ENCODE measurements at places on chromosomes 3 and 15.

DNA sequence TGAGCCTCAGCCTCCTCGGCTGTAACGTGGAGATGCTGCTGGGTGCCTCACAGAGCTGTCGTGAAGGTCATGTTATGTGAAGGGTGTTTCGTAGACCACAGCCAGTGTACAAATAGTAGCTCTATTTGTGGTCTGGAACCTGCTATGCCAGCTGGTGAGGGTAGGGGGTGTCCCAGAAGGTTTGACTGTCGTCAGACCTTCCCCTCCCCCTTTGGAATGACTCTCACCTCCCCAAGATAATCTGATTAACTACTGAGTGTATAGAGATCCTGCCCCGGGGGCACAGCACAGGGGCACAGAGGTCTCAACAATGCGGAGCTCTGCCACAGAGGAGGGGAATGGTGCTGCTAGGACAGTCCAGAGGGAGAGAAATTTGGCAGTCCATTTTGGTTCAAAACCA lies 20.5 kb downstream of the FGD5 start:
- no peak for DNase-seq

DNA sequence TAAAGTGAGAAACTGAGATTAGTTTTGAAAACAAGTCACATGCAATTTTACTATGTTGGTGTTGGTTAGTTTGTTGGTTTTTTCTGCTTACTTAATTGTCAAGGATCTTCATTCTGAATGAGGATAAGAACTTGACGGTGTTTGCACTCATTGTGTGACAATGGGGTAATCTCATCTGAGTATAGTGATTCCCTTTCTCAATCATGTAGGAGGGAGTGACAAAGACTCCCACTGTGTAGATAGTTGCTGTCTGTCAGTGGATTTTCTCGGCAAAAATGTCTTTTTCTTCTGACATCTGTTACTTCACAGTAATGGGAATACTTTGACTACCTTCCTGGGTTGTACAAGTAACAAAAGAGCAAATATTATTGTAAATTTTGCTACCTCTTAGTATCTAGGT lies 23.5 kb downstream of the KCNH8 start:
- DNase-seq: peak; percentile 32

GRCh38 chr3:60160111-60160821 lies 1091.0 kb downstream of the FHIT start:
- DNase-seq: no peak

GRCh38 chr15:89122505-89123180 lies 34.4 kb downstream of the ABHD2 start:
- no peak for DNase-seq

DNA sequence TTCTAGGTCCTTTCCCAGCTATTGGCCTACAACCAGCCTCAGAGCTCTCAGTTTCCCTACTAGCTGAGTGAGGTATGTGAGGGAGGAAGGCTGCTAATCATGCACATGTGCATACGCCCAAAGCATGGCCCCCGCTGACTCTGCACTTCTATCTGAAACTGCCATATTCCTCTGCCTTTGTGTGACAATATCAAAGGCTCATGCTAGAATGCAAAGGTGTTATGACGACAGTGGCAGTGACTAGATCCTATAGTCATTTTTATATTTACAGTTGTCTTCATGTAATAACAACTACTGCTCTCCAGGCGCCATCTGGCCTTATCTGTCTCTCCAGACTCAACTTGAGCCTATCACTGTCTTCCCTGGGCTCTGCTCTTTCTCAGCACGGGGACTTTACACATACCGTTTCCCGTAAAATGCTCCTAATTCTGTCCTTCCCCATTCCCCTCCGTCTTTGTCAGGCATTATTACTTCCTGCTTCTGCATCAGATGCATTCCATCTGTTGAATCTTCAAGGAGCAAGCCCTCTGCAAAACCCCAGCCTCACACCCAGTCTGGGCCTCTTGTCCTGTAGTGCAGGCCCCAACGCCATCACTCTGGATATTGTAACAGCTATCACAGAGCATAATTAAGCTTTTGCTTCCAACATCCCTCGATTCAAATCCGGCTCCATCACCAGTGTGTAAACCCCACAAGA lies 102.5 kb downstream of the PDCD6IP start:
- no peak for DNase-seq

DNA sequence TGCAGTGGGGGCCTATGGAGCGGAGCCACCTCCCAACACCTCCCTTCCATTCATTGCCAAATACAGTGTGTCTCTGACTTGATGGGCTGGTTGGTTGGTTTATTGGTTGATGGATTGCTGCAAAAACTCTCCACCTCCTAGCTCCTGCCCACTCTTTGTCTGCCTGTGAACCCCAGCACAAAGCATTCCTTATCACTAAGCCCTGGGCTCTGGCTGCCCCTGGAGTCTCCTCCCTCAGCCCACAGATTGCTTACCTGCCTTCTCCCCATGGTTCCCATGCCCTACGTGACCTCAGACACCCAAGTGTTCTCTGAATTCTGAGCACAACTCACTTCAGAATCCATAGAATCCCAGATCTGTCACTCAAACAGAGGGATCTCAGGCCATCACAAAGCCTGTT lies 139.1 kb upstream of the TPM1 start:
- DNase-seq: no peak

- peak; percentile 84 for DNase-seq
Observed at GRCh38 chr15:90931828-90932659, at the start of gene HDDC3. Gene HDDC3 (minus strand): TSS chr15:90932549. CDS start chr15:90932540, 9 bp downstream.

DNA sequence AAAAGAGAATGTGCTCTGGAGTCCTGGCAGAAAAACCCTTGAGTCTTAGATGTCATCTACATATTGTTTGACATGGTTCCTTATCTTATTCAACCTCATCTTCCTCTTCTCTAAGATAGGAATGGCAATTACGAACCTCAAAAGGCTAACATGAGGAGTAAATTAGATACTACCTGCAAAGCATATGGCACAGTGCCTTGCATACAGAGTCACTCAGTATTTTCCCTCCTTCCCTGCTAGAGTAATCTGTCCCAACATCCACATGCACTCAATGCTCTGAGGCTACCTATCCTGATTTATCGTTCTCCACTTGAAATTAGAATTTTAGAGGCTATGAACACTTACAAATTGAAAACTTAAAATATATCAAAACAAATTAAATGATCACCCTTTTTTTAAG lies 386.7 kb downstream of the RSL24D1 start:
- no peak for DNase-seq

DNA sequence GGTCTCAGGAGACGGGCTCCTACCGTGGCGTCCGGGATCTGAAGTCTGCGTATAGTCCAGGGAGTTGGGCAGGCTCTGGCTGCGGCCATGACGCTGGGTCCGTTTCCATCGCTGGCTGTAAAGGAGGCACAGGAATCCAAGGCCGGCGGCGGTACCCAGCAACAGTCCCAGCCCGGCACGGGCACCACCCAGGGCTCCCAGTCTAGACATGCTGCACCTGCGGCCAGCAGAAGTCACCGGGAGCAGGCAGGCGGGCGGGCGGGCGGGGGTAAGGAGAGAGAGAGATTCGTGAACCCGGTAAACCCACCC lies 526 bp downstream of the RMDN3 start:
- DNase-seq: no peak

GRCh38 chr15:39358441-39359041 lies 222.3 kb upstream of the THBS1 start:
- DNase-seq: no peak

DNA sequence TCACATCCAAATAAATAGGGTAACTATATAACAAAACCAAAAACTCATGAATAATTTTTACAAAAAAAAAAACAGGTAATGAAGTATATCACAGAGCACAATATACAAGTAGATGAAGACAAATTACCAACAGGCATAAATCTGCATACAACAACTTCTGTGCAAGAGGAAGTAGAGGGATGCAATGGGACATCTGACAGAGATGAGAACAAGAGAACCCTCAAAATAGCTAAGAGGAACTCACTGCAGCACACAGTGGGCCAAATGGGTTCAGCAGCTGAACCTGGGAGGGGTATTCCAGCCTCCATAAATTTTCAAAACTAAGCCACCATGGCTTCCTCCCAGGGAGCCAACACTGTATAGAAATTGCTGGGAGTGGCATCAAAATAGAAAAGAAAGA lies 9.6 kb upstream of the BTLA start:
- no peak for DNase-seq

GRCh38 chr15:53525894-53526293 lies 233.6 kb downstream of the WDR72 start:
- no peak for DNase-seq

DNA sequence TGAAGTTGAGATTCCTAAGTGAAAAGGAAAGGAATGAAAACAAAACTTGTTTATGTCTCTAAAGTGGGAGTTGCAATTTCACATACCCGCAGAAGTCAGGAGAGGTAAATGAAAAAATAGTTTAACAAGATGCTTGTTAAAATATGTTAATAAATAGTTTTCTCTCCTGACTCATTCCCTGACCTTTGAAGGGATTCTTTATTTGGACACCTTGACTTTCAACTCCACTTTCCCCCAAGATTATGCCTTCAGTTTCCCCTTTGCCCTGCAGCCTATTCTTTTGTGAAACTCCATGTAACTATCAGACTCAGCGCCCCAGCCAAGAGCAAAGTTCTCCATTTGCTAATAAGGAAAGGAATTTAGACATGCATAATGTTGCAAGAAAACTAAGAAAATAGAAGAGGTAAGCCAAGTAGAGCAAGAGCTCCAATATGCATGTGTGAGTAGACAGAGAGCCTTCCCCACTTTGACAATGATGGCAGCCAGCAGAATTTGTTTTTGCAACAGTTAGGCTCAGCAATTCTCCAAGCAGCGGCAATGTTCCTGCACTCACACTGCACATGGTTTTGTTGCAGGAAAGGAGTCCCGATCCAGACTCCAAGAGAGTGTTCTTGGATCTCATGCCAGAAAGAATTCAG lies 61.2 kb downstream of the CD200 start:
- no peak for DNase-seq

GRCh38 chr3:157428853-157429252 lies 7.8 kb upstream of the PTX3 start:
- DNase-seq: no peak

GRCh38 chr3:11154036-11154952 lies at the start of gene HRH1:
Gene HRH1 (plus strand): TSS chr3:11154493. CDS start chr3:11259038, 104,545 bp downstream.
- no peak for DNase-seq

- no peak for DNase-seq
Observed at GRCh38 chr15:43939070-43939469, 112.3 kb downstream of the WDR76 start.

DNA sequence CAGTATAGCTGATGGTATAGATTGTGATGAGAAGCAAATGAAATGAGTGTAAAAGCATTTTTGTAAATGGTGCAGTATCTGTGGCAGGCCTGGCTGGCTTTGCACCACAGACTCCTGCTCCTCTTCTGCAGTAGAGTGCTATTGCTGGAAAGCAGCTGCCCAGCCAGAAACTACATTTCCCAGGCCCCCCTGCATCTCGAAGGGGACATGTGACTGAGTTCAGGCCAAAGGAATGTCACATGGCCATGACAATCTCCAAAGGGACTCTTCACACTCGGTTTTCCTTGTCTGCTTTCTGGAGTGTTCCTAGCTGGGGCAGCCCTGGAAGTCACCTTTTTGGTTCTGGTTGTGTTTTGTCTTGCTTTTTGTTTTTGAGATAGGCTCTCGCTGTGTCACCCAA lies 277.1 kb downstream of the SUCLG2 start:
- DNase-seq: no peak

DNA sequence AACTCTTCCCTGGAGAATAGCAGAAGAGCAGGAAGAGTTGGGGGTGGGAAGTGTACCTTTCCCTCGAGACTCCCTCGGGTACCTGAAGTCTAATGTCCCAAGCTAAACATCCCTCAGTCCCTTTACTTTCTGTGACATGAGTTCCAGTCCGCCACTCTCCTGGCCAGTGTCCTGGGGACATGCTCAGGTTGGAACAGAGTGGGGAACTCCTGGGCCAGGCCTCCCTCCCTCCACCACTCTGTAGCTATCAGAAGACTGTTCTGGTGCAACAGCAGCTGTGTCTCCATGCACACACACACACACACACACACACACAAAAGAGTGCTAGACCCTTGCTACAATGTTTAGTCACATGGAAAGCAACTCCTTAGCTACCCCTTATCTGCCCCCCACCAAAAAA lies 155.0 kb upstream of the HES1 start:
- no peak for DNase-seq

DNA sequence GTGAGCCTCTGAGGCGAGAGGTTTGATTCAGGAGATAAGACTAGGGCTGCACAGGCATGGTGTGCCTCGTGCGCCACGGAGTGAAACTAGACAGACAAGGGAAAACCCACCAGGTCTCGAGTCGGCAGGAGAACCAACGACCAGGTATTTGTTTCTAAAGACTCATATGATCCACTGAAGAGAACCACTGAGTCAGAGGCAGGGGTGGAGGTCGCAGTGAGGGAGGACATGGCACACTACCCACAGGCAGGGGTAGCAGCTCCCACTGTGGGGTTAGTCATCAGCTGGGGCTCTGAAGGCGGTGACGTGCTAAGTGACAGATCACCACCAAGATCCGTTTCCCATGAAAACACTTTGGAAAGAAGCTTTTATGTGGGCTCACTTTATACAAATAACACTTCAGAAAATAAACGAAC lies 45.7 kb downstream of the CHSY1 start:
- DNase-seq: no peak

- DNase-seq: no peak
Observed at GRCh38 chr15:94061041-94061440, 170.3 kb upstream of the MCTP2 start.

DNA sequence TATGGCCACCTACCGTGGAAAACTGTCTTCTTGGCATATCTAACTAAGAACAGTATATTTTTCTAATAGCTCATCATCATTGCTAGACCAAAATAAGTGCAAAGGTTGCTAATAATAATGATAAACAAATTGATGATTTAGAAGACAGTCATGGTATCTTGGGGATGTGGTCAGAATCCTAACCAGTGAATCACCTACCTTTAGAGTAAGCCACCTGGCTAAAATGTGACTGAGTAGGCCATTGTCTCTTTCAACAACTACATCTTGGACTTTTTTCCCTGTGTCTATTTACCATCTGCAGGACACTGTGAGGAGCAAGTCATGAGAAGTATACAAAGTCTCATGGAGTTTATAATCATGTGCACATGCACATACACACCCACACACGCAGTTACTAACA lies 273.5 kb upstream of the SEMA6D start:
- DNase-seq: no peak

DNA sequence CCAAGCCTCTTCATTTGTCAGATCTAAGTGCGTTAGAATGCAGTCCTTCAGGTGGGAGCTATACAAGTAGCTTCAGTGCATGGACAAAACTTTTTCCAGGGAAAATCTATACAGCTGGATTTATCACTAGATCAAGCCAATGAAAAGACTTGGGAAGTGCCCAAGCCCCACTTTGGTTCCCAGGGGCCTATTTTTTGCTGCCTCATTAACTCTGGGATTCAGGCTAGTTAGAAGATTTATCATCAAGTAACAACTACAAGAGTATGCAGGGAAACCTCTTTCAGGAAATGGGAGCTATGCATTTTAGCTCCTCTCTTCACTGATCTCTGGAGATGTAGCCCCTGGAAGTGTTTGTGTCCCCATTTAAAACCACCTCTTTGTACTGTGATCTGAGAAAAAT lies 908.8 kb downstream of the SQOR start:
- DNase-seq: no peak

- DNase-seq: no peak
Observed at GRCh38 chr15:85554852-85555521, 174.6 kb downstream of the AKAP13 start.

Measured in putamen (tissue), 1 donor.